Right renal pelvis (tissue), 4 donors: ENCODE measurements at places on chromosomes 16 and 17.

GRCh38 chr17:8806926-8807550 is 7.9 kb upstream of the MFSD6L start:
- no peak for DNase-seq

- DNase-seq: no peak
Measured at GRCh38 chr17:74369221-74369620, 1.9 kb downstream of the GPR142 start.

DNA sequence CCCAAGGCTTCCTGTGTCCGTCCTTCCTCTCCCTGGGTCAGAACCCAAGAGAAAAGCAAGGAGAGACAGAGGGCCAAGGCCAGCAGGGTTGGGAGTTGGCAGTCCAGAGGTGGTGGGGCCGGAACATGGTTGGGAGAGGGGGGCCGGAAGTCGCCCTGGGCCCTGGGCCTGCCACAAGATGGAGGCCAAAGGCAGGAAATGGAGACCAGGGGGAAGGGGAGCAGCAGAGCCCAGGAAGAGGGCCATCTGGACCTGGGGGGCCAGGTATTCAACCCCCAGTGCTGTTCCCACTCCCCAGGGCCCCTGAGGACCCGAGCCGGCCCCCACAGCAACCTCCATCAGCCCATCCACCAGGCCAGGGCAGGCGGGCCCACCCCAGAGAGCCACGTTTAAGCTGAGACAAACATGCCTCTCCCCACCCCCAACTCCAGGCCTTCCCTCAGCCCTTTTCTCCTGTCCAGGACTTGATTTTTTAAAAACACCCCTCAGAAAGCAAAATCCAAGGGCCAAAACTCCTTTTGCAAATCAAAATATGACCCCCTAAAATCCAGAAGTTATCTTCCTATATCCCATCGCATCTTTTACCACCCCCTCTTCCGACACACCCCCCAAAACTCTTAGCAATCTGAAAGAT is 4.4 kb upstream of the BCL6B start:
- no peak for DNase-seq

DNA sequence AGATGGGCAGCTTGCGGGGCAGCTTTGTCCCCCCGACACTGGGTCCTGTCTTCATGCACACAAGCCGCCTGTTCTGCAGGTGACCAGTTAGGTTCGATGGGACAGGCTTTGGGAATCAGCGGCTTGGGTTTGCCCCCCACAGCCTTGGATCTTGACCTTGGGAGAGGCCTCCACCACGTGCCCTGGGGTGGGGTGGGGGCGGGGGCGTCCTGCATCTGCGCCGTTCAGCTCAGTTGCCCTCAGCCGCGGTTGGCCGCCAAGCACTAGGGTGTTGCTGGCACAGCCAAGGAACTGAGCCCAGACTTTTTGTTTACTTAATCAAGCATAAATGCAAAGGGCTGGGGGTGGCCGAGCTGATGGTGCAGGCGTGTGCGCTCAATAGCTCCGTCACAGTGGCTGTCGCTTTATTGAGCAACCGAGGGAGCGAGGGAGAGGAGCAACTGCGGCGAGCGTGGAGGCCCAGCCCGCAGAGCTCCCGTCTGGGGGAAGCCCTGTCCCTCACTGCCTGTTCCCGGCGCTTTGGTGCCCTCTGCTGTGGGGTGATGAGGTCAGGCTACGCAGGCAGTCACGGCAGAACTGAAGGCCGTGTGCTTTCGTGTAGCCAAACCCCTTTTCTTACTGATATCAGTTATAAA is 33.9 kb downstream of the JPH3 start:
- DNase-seq: peak; percentile 34

GRCh38 chr17:52120465-52120864 is 38.0 kb downstream of the CA10 start:
- no peak for DNase-seq

- no peak for DNase-seq
Measured at GRCh38 chr16:66346221-66346620, 20.3 kb upstream of the CDH5 start.

GRCh38 chr16:11637320-11637719 is 30.9 kb upstream of the SNN start:
- no peak for DNase-seq

DNA sequence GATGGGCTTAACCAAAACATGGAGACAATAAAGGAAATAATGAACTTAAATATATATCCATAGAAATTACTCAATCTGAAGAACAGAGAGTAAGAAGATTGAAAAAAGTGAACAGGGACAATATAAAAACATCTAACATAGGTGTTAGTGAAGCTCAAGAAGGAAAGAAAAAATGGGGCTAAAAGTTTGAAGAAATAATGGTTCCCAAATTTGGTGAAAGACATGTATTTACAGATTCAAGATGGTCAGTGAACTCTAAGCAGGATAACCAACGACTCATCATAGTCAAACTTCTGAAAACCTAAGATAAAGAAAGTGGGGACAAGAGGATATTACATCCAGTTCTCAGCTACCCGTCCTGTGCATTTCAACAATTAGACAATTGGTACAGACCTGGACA is 22.6 kb downstream of the SDK2 start:
- DNase-seq: no peak

- no peak for DNase-seq
Measured at GRCh38 chr17:73531158-73531557, 113.1 kb downstream of the SDK2 start.

DNA sequence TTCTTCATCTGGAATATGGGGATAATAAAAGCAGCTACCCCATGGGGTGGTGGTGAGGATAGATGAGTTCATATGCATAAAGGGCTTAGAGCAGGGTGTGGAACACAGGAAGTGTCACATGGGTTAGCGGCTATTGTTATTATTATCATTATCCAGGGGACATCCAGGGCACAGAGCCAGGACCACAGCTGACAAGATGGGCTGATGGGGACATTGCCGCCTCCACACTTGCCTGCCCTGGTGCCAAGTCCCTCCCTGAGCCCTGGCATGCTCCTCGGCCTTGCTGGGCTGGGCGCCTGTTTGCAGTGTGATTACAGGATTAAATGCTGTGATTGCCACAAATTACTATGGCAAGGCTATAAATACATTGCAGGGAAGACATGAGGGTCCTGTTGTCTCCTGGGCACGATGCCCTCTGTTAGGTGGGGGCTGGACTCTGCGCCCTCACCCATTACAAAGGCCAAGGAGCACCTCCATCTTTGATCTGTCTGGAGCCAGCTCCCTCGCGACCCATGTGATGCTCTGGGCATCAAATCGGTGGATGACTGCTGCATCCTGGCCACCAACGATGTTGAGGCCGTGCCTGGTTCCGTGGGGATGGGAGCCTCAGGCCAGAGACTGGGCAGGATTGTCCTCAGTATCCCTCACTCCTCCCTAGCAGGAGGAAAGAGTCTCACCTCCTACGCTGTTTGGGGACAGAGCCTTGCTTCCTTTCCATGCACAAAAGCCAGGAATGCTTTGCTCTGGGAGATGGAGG is 43.2 kb downstream of the PIMREG start:
- no peak for DNase-seq

DNA sequence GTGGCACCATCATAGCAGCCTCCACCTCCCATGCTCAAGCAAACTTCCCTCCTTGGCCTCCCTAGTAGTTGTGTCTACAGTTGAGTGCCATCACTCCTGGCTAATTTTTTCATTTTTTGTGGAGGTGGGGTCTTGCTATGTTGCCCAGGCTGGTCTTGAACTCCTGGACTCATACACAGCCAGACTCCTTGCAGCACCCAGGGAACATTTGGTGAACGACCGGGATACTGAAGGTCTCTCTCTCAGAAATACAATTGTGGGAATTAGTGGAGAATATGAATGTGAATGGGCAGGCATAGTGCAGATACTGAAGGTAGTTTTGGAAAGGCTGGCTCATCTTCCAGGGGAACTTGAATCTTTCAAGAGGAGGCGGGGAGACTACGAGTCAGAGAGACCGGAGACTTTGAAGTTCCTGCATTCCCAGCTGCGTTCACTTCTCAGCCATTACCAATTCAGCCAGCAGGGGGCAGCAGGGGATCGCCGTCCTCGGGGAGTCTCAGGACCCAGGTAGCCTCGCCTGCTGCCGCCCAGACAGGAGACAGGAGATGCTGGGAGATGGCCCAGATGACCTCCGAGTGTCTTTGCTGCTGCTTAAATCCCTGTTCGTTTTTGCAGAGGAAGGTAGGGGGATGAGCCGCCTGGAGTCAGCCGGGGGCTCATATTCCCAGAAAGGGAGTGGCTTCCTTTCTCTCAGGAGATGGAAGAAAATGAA is 68.6 kb downstream of the HAPSTR1 start:
- DNase-seq: peak; percentile 22

DNA sequence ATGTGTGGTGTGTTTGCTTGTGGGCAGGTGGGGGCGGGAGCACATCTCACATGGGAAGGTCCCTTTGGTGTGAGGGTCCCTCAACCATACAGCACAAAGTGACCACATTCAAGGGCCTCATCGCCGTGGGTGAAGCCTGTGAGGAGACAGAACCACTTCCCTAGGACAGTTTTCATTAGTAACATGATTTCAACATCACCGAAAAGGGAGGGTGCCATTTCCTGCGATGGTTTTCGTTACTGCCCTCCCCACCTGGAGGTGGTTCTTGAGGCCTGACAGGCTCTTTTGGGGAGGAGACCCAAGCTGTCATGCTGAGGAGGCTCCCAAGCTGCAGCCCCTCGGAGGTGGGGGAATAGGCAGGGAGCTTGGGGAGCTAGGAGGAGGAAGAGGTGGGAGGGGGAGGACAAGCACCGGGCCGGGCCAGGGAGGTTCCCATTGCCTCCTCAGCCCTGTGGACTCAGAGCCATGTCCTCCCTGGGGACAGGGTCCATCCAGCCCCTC is 9.5 kb downstream of the CD300LB start:
- no peak for DNase-seq

- no peak for DNase-seq
Measured at GRCh38 chr16:73190688-73191659, 143.0 kb upstream of the ZFHX3 start.

DNA sequence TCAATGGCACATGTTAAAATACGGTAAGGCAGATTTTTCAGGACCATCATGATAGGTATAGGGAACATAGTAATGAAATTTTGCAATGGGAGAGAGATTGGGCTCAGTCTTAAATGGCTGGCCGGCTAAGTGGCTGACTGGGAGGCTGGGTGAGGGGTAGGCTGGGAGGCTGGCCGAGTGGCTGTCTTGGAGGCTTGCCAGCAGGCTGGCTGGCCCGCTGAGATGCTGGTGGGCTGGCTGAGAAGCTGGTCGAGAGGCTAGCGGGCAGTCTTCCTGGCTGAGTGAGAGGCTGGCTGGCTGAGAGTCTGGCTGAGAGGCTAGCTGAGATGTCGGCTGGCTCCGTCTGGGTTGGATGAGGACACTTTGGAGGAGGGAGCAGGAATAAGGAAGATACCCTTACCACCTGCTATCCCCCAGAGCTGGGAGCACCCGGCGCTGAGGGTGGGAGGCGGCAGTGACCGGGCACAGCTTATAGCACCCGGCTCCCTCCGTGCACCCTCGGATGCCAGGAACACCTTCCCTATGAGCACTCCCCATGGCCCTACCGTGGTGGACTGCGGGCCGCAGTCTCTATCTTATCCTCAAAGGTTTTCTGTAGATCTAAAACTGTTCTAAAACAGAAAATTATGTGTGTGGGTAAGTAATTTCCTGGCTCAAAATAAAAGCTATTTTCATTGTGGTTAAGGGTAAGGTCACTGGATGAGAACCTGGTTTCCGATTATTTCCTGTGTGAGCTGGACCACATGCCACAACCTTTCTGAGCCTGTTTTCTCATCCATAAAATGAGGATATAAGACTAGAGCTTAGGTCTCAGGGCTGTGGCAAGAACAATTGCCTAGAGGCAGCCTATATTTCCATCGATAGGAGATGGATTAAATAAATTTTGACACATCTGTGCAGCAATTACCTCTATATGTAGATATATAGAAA is 34.5 kb upstream of the TMC5 start:
- DNase-seq: no peak
